ENCODE measurements at places on chromosomes 6 and 20. TPM values are rescaled to one million over a fixed set of nuclear protein-coding genes. Genes with fewer than 3 reads are reported as not detected.

The VGLL2 gene
- total RNA-seq = not detected

The BCAS1 gene
- not detected for total RNA-seq

The RIPOR3 gene
- total RNA-seq = not detected

The SCRT2 gene
- not detected for total RNA-seq

DNA sequence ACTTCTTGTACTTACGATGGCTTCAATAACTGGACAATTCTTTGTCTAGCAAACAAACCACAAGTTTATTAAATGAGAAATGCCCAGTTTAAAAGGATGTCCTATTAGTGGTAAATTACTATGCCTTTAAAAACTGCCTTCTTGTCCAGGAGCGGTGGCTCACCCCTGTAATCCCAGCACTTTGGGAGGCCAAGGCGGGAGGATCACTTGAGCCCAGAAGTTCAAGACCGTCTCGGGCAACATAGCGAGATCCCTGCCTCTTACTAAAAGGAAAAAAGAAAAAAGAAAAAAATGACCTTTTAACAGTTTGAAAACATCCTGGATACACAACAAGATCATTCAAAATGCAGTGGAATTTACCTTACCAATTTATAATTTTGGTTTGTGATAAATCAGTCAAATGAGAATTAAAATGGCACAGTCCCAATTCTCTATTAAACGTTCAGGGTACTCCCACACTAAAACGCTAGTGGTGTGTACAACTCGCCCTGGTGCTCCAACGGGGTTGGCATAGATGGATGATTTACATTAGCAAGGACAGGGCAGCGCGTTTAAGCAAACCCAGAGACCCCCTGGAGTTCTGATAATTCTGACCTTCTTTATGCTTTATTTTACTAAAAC is 2.3 kb downstream of the ZBTB2 start:
- no peak for DNase-seq

- DNase-seq = no peak
Measured at GRCh38 chr6:78896227-78896626, 28.9 kb downstream of the IRAK1BP1 start.

DNA sequence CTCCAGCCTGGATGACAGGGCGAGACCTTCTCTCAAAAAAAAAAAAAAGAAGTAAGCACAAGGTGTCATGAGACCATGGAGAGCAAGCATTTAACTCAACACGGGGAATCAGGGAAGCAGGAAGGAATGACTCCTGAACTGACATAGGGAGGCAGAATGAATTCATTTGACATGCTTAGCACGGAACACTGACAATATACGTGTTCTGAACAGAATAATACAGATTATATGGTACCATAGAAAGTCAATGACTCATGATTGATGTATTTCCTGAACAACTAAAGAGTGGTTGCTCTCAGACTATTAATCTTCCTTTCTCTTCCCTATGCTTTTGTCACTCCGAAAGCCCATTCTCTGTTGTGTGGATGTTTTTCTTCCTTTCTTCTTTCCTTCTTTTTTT is 20.7 kb upstream of the ASIP start:
- no peak for DNase-seq

DNA sequence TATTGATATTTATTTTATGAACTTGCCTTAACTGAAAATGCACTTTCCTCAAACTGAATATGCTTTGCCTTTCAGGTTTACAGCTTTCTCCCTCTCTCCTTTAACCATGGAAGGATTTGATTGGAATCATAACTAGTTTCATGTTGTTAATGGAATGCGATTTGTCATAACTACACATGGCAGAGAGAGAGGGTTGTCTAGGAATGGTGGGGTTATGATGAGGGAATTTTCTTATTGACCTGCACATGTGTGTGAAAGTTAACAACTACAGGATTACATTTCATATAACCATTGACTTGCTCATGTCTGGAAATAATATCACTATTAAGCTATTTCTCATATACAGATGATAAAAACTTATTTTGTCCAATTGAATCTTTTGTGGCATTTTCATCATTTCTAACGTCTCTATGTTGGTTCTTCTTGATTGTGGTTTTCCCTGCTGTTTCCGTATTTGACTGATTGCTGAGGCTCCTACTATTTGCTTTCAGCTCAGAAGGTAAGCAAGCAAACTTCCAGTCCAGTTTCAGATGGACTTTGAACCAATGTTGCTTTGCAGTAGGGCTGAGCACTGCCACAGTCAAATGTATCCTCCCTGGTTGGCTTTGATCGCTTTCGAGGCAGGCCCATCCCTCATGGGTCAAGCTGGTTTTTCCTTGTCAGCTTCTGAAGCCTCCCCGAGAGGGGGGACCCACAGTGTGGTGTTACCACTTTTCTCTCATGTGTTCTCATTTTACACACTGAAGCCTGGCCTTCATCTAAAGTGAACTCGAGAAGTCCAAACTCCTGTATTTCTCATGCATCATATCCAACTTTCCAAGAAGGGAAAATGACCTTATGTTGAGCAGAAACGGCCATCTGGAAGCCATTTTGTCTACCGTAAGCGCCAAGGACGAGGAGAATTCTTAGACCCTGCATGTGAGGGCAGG is 7.6 kb upstream of the CCN2 start:
- DNase-seq = no peak

- no peak for DNase-seq
Measured at GRCh38 chr6:50318536-50318935, 268.8 kb upstream of the DEFB112 start.

DNA sequence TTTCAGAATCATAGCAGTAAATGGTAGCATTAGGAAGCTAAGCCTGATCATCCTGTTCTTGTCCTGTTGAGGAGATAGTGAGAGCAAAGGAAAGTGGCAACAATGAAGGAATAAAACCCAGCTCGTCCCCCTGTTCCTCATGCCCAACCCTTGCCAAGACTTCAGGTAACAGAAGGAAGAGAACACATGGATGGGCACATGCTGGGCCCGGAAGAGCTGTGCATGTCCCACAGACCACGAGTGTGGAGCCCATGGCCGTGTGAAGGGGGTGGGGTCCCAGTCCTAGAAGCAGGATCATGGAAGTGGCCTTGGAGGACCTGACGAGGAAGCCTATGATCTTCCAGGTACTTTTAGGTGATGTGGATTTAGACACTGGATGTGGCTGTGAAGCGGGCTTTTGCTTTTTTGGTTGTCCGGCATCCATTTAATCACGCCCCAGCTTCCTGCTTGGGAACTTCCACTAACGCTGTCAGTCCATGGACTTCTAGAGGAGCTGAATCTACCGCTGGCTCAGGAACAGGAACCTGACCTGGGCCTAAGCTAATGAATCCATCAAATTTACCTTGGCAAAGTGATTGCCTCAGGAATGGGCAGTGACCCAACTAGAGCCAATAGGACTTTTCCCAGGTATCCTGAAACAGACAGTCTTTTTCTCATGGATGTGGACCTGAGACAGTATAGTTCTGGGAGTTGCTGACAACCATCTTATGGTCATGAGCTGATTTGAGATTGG is 79.3 kb upstream of the ARMC2 start:
- DNase-seq = no peak

DNA sequence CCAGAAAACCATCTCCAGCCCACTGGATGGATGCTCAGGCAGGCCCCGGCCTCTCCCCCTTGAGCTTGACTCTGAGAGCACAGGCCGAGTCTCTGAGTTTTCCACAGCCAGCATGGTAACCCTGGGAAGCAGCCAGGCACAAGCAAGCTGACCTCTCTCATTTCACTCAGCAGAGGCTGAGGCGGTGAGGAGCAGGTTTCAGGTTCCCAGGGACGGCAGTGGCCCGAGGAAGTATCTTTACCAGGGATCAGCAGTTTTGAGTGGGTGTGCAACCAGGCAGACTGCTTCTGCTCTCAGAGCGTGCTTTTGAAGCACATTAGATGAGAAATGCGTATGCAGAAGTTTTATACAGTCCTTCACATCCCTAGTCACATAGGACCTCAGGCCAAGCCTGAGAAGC is 12.6 kb downstream of the HCK start:
- no peak for DNase-seq

DNA sequence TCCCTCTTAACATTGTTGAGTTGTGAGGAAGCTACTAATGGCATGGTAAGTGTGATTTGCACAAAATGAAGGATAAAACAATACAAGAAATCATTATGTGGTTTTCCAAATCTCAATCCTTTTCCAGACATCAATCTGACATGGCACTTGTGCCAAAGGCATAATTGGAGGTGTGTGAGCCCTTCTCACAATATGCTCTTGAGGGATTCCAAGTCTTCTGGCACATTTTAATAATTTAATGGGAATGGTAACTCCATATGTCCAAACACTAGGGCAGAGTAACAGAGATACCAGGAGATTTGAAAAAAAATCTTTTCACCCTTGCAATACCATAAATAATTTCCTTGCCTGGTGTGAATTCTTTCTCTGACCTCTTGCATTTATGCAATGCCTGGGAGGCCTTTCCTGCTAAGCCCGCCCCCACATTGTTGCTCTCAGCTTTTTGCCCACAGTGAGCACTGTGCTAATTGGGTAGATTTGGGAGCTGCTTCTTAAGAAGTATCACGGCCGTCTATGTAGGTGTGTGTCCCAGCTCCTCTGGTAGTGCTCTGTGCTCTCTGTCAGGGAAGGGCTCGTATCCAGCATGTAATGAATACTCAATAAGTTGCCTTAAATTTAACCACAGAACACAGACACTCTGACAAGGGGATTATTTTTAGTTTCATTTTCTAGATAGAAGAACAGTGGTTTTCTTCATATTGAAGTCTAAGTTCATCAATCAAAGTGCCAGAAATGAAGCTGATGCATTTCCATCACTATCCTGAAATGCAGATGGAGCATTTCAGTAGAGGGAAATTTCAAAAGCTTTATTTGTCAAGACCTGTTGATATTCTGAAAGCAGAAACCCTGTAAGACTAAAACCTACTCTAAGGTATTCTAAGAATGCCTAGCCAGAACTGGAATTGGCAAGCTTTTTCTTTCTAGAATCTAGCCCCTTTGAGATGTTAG is 54.4 kb upstream of the CEP85L start:
- DNase-seq = peak; percentile 28

- DNase-seq = no peak
Measured at GRCh38 chr6:144305567-144305966, 20.4 kb downstream of the UTRN start.

DNA sequence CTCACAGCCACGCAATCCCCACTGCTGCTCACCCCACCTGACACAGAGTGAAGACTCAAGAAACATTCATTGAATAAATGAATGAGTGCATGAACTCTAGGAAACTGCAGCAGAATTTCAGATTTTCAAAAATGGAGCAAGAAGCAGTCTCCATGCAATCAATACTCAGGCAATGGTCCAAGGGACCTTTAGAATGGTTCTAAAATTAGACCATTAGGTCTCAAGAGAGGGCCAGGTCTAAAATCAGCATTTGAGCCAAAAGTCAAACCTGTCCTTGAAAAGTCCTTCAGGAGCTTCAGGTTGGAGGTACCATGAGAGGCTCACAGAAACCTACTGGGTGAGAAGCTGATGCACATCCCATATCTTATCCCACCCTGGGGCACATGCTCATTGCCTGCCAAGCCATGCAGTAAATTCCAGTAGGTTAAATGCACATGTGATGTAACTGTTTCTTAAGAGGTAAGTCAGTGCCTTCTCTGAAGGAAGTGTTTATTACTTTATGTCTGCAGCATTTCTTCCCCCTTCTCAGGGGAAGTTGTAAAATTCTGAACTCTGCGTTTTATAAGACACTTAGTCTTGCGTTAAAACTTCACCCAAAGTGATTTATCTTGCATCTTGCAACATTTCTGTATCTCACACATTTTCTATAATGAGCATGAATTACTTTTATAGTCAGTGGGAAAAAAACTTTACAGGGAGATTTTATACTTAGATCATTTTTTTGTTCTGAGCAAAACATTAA is 126.6 kb downstream of the ADAT2 start:
- no peak for DNase-seq

DNA sequence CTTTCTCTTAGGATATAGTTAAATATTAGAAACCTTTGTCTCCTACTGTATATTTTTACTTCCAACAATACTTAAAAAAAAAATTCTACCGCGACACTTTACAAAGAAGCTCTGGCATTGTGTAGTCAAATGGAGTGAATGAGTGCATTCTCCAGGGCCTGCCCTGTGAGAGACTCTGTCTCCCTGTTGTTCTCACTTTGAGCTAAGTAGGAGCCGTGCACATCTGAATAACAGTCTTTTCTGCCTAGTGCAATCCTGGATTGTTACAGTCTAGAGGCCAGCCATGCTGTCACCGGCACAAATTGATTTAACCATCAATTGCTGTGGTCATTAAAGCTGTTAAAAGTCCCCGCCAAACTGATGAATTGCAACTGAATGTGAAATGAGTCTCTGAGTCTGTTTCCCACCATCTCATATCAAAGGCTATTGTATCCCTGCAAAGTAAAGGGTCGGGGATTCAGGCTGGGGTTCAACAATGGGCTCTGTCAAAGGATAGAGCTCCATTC is 156.0 kb downstream of the RFPL4B start:
- DNase-seq = no peak

All from activated CD4-positive, alpha-beta memory T cell treated with anti-CD3 and anti-CD28 coated beads, Interleukin-2, amount 10 ng/mL, durations not matched to agents 7 days and 5 days (primary cell).